ENCODE measurements at places on chromosomes 11 and 22.
A peak's percentile ranks its signal among the peaks of the same experiment; 100 is the strongest.

DNA sequence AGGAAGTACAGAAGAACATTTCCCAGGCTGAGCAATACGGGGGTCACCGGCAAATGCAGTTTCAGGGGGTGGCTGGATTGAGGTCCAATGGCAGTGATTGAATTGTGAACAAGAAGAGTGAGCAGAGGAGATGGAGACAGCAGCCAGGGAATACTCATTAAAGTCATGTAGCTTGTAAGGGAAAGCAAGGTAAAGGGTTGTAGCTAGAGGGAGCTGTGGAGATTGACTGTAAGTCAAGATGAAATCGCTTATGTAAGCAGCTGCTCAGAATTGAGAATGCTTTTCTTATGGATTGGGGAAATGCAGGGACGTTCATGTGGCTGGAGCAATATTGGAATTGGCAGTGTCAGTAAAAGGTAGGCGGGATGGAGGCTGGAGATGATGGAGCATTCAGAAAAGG, 111.4 kb upstream of the TBCEL start:
- DNase-seq: no peak

- no peak for DNase-seq
These were observed 3.5 kb downstream of the OR5B12 start for GRCh38 chr11:58438486-58438885.

- DNase-seq: peak; percentile 36
These were observed 648 bp downstream of the FOSL1 start for GRCh38 chr11:65899356-65900124.

- DNase-seq: no peak
These were observed 86.0 kb downstream of the RRM1 start for GRCh38 chr11:4180441-4181183.
